ENCODE measurements at places on chromosomes 7 and 10. TPM values are rescaled to one million over a fixed set of nuclear protein-coding genes. Genes with fewer than 3 reads are reported as not detected.

The ARMH3 gene
- 9.1 TPM for total RNA-seq

The C10orf53 gene
- not detected for total RNA-seq

The OPN1SW gene
- not detected for total RNA-seq

The ZNF862 gene
- total RNA-seq, result 8.7 TPM

The FGL2 gene
- under 0.01 TPM for total RNA-seq

The CYP3A4 gene
- not detected for total RNA-seq

The C10orf67 gene
- total RNA-seq, result not detected

The SPDYE2B gene
- not detected for total RNA-seq

The KLHDC10 gene
- 31.8 TPM for total RNA-seq

The NRCAM gene
- 0.88 TPM for total RNA-seq

The BTBD16 gene
- not detected for total RNA-seq

The SPAM1 gene
- not detected for total RNA-seq

The ACSM6 gene
- not detected for total RNA-seq

The KLF14 gene
- total RNA-seq, result not detected

The SPDYE5 gene
- not detected for total RNA-seq

The STEAP1 gene
- total RNA-seq, result 45.4 TPM

The SGCE gene
- 59.8 TPM for total RNA-seq

The ZNF485 gene
- 4.7 TPM for total RNA-seq

The SLC16A9 gene
- 1.2 TPM for total RNA-seq

The ANKRD30A gene
- not detected for total RNA-seq

The JAKMIP3 gene
- 0.29 TPM for total RNA-seq

The GIMAP7 gene
- total RNA-seq, result not detected

The NCOA4 gene
- total RNA-seq, result 260 TPM

The LRIT1 gene
- not detected for total RNA-seq

The AS3MT gene
- 6.2 TPM for total RNA-seq

The CAMK2B gene
- not detected for total RNA-seq

The SFMBT2 gene
- total RNA-seq, result under 0.01 TPM

The FANK1 gene
- total RNA-seq, result 8.5 TPM

The ZNF282 gene
- 30.6 TPM for total RNA-seq

The TDRD1 gene
- total RNA-seq, result 0.59 TPM

The PRPS1L1 gene
- not detected for total RNA-seq

All from osteoblast (primary cell).